IMR-90 (cell line): ENCODE measurements at places on chromosomes 1 and 21. TPM values are rescaled to one million over a fixed set of nuclear protein-coding genes. Genes with fewer than 3 reads are reported as not detected.

The ATP8B2 gene
- 79.4 and 86.1 TPM in 2 replicates for polyA plus RNA-seq

The TRIM17 gene
- polyA plus RNA-seq: 0.26 and 0.39 TPM in 2 replicates

The SH2D5 gene
- 13.5 and 14.4 TPM in 2 replicates for polyA plus RNA-seq

The GUCA2A gene
- polyA plus RNA-seq: not detected in 2 replicates

The C8A gene
- polyA plus RNA-seq: not detected in 2 replicates

The DISC1 gene
- 1.8 and 2.2 TPM in 2 replicates for polyA plus RNA-seq

The TOR3A gene
- polyA plus RNA-seq: 22.2 and 22.7 TPM in 2 replicates

The LHX4 gene
- 0.03 and 0.05 TPM in 2 replicates for polyA plus RNA-seq

The PLD5 gene
- not detected in 2 replicates for polyA plus RNA-seq

The EPHA10 gene
- not detected in 2 replicates for polyA plus RNA-seq

The ERRFI1 gene
- polyA plus RNA-seq: 102 and 145 TPM in 2 replicates

The ETV3L gene
- polyA plus RNA-seq: not detected in 2 replicates

The MPZ gene
- 0.80 and 0.96 TPM in 2 replicates for polyA plus RNA-seq

The LY9 gene
- polyA plus RNA-seq: not detected in 2 replicates

The CSF3R gene
- polyA plus RNA-seq: not detected in 2 replicates

The TNFRSF8 gene
- 0.31 and 0.37 TPM in 2 replicates for polyA plus RNA-seq
